Left lung (tissue), 14 donors: ENCODE measurements at places on chromosomes 2 and 18. TPM values are rescaled to one million over a fixed set of nuclear protein-coding genes. Genes with fewer than 3 reads are reported as not detected.

DNA sequence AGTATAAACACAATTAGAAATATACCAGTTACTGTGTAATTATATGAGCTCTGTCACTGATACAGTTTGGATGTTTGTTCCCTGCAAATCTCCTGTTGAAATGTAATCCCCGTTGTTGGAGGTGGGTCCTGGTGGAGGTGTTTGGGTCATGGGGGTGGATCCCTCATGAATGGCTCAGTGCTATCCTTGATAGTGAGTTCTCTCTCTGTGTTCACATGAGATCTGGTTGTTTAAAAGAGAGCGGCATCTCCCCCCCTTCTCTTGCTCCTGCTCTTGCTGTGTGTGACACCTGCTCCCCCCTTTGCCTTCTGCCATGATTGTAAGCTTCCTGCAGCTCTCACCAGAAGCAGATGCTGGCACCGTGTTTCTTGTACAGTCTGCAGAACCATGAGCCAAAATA is 24.1 kb downstream of the MTX2 start:
- no peak overlapping the region for H3K4me3 ChIP-seq
- no peaks in the 10 kb centered on the region for H3K27me3 ChIP-seq
- H3K36me3 ChIP-seq, result no peaks in the 10 kb centered on the region
- DNase-seq, result no peak

DNA sequence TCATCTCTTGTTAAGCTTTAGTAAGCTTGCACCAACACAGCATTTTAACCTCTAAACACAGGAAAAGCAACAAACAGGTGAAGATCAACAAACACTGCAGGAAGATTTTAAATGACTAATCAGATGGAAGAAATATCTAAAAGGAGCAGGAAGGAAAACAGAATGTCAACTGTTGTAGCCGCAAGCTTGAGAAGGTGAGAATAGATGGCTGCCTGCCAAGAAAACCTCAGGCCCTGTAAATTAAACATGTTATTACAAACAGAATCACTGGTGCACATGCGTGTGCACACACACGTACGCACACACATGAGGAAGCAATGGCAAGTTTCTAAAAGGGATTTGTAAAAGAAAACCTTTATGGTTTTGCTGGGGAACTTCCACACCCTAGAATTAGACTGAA is 257.8 kb upstream of the GALNT5 start:
- no peak overlapping the region for H3K27ac ChIP-seq
- no peaks in the 10 kb centered on the region for H3K36me3 ChIP-seq
- no peaks in the 10 kb centered on the region for H3K27me3 ChIP-seq
- no peaks in the 10 kb centered on the region for H3K4me1 ChIP-seq

DNA sequence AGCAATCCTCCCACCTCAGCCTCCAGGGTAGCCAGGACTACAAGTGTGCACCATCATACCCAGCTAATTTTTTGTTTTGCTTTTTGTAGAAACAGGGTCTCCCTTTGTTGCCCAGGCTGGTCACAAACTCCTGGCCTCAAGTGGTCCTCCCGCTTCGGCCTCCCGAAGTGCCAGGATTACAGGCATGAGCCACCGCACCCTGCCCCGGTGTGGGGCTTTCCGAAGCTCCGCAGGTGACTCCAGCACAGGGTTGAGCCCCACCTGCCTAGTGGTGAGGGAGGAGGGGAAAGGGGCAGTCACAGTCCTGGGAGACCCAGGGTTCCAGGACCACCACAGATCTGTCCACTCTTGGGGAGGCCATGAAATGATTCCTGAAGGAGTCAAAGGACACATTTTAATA is 5.2 kb downstream of the PRLH start:
- no peak overlapping the region for H3K4me3 ChIP-seq
- no peak for DNase-seq
- no peaks in the 10 kb centered on the region for H3K36me3 ChIP-seq
- no peak overlapping the region for H3K27ac ChIP-seq
- H3K4me1 ChIP-seq, result peaks cover 17% of the 10 kb centered on the region

- H3K36me3 ChIP-seq, result no peaks in the 10 kb centered on the region
- H3K27ac ChIP-seq, result no peak overlapping the region
- H3K4me3 ChIP-seq, result no peak overlapping the region
- no peaks in the 10 kb centered on the region for H3K27me3 ChIP-seq
- no peak for DNase-seq
Measured at GRCh38 chr2:182504903-182505302, 78.1 kb upstream of the PDE1A start.

DNA sequence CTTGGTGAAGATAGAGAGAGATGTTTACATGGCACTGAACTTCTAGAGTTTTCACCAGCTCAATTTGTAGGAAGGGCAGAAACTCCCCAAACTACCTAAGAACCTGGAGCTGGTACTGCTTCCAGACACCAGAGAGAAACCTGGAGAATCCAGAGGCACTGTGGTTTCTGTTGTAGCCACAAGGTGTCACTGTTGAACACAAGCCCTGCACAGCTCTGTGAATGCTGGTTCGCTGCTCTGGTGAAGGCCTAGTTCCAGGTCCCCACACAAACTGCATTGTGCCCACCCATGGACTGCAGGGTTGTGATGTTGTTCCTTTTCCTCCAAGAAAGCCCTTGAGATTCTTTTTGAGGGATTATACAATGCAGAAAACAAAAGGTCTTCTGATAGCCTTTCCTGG is 150.5 kb upstream of the HS6ST1 start:
- H3K4me1 ChIP-seq, result no peaks in the 10 kb centered on the region
- no peak for DNase-seq
- H3K4me3 ChIP-seq, result no peak overlapping the region
- H3K27me3 ChIP-seq, result no peaks in the 10 kb centered on the region
- no peaks in the 10 kb centered on the region for H3K36me3 ChIP-seq

DNA sequence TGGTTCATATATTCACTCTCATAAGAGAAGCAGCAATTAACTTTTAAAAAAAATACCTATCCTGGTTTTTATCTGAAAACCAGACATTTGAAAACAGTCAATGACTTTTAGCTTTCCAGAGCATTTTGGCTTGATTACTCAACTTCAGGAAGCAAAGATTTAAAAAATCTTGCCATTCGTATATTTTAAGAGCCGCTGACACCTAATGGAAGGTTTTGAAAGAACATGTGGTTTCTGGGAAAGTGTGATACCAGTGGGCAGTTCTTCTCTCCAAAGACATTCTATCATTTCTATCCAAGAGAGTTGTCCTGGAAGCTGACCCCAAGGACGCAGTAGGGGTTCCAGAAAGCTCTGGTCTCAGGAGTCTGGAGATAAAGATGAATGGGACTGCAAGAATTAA is 234.7 kb downstream of the TTC32 start:
- no peak overlapping the region for H3K27ac ChIP-seq
- H3K4me3 ChIP-seq, result no peak overlapping the region
- no peaks in the 10 kb centered on the region for H3K36me3 ChIP-seq
- DNase-seq, result no peak
- H3K4me1 ChIP-seq, result no peaks in the 10 kb centered on the region
- no peaks in the 10 kb centered on the region for H3K27me3 ChIP-seq

GRCh38 chr18:6487968-6488367 is 73.3 kb upstream of the L3MBTL4 start:
- no peaks in the 10 kb centered on the region for H3K36me3 ChIP-seq
- H3K27me3 ChIP-seq, result no peaks in the 10 kb centered on the region
- DNase-seq, result no peak
- H3K4me3 ChIP-seq, result no peak overlapping the region
- no peaks in the 10 kb centered on the region for H3K4me1 ChIP-seq

DNA sequence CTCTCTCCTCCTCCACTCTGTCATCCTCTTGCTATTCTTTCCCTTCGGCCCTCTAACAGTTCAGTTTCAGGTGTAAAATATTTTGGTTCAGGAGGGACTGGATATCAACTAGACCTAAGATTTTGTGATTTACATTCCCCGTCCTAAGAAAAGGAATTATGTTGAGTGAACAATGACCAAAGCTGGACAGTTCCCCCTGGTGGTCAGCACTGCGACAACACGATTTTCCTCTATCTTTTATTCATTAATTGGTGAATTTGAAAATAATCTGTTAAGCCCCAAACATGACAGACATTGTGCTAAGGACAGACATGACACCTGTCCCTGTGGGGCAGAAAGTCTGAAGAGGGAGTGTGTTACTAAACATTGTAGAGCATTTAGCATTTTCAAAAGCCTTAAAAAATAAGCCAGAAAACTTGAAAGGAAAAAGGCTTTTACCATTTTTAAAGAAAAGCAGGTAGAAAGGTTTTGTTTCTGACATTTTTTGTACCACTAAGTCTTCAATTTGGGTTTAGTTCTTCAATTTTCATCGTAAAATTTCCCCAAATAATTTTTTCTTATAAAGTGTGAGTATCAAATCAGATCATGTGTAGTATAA is 28.4 kb upstream of the GTF2A1L start:
- no peaks in the 10 kb centered on the region for H3K36me3 ChIP-seq
- no peak overlapping the region for H3K4me3 ChIP-seq
- DNase-seq, result no peak
- no peaks in the 10 kb centered on the region for H3K4me1 ChIP-seq
- no peaks in the 10 kb centered on the region for H3K27me3 ChIP-seq

DNA sequence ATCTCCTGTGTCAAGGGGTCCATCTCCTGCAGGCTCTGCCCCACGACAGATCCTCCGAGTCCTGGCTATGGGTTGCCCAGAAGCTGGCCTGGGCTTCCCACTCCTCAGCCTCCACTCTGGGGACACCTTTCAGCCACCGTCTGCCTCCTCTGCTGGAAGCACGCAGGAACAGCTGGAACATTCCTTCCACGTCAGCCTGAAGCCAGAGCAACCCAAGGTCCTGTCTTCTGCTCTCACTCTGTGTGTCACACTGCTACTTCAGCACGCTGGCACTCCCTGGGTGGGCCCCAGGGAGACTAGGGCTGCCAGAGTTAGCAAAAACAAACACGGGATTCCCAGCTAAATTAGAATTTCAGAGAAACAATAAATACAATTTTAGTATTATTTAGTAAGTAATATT is 148.8 kb downstream of the HRH4 start:
- no peaks in the 10 kb centered on the region for H3K36me3 ChIP-seq
- H3K4me1 ChIP-seq, result no peaks in the 10 kb centered on the region
- no peak overlapping the region for H3K27ac ChIP-seq
- H3K4me3 ChIP-seq, result no peak overlapping the region

GRCh38 chr2:29239209-29239960 is 124.2 kb downstream of the CLIP4 start:
- H3K36me3 ChIP-seq, result no peaks in the 10 kb centered on the region
- H3K4me1 ChIP-seq, result no peaks in the 10 kb centered on the region
- no peak overlapping the region for H3K27ac ChIP-seq
- H3K27me3 ChIP-seq, result no peaks in the 10 kb centered on the region
- H3K4me3 ChIP-seq, result no peak overlapping the region

DNA sequence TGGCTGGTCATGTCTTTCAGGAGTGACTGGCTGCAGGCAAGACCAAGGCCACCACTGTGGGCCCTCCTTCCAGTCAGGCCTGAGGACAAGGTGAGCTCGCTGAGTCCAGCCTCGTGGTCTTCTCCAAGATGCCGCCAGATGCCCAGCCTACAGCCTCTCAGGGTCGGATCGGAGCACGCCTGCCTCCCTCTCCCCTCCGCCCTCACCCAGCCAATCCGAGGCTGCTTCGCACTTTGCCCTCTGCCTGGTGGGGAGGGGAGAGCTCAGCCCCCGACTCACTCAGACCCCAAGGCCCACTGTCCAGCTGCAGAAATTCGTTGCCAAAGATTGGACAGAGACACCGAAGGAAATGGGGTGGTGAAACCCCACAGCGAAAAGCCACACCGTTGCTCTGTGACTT is 33.1 kb downstream of the ATOH8 start:
- DNase-seq, result peak; percentile 29
- H3K27me3 ChIP-seq, result no peaks in the 10 kb centered on the region
- no peaks in the 10 kb centered on the region for H3K36me3 ChIP-seq
- H3K4me1 ChIP-seq, result peaks cover 10% of the 10 kb centered on the region
- H3K4me3 ChIP-seq, result no peak overlapping the region
- no peak overlapping the region for H3K27ac ChIP-seq

DNA sequence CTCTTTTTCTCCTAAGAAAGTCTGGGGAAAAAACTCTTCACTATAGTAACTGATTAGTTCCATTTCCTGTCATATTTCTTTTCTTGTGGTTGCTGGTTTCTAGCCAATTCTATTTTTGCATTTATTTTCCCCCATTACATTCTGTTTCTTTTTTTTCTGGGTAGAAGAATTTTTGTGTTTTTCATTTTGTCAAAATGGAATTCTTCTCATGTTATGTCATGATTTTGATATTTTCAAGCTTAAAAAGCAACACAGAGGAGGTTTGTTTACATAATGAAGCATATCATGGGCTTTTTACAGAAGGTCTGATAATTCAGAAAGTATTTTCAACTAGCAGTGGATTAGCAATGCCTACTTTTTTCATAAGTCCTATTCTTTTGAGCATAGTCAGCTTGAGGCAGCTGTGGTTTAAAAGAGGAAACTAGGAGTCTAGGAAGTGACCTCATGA is 102.0 kb downstream of the MAP2 start:
- H3K36me3 ChIP-seq, result no peaks in the 10 kb centered on the region
- peak; percentile 31 for DNase-seq
- peak overlapping the region; percentile 76 for H3K27ac ChIP-seq
- H3K4me1 ChIP-seq, result peaks cover 5% of the 10 kb centered on the region

GRCh38 chr2:23621616-23622015 is 236.6 kb downstream of the KLHL29 start:
- no peaks in the 10 kb centered on the region for H3K36me3 ChIP-seq
- peaks cover 4% of the 10 kb centered on the region for H3K4me1 ChIP-seq
- H3K27me3 ChIP-seq, result no peaks in the 10 kb centered on the region

DNA sequence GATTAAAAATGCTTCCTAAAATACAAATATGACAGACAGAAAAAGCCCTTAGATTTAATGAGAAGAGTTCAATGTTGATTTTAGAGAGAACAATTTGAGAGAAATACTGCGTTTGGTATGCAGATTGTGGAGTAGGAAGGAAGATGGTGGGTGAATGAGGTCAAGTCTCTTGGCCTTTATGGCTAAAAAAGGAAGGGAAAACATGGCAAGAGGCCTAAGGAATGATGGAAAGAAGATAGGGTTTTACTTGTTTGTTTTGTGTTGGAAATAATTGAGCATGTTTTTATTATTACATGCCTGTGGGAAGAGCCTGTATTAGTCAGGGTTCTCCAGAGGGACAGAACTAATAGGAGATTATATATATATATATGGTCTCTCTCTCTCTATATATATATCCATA is 318.1 kb downstream of the TRIB2 start:
- no peaks in the 10 kb centered on the region for H3K27me3 ChIP-seq
- H3K36me3 ChIP-seq, result no peaks in the 10 kb centered on the region
- no peak overlapping the region for H3K4me3 ChIP-seq
- no peaks in the 10 kb centered on the region for H3K4me1 ChIP-seq
- DNase-seq, result no peak

DNA sequence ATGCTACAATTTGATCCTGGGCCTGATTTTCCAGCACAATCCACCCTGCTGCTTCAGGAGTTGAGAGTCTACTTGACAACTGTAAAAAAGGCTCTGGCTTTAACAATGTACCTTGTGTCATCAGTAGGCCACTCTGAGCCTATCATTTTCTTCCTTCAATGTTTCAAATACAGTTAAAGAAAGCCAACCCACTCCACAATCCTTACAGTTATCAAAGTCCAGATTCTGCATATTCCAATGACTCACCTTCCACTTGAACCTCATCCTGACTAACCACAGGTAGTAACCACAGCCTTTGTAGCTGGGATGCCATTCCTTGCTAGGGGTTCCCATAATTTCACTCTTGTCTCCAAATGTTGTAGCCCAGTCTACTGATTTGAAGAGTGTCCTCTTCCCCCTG is 35.5 kb upstream of the AQP4 start:
- DNase-seq, result no peak
- peaks cover 4% of the 10 kb centered on the region for H3K4me1 ChIP-seq
- H3K27me3 ChIP-seq, result no peaks in the 10 kb centered on the region
- no peak overlapping the region for H3K4me3 ChIP-seq

Gene REG3A
- not detected for total RNA-seq

Gene KCNF1
- total RNA-seq, result not detected

Gene SAG
- total RNA-seq, result not detected

Gene SLC19A3
- total RNA-seq, result 6.2 TPM

Gene REG1A
- total RNA-seq, result not detected

Gene FKBP7
- 12.9 TPM for total RNA-seq

Gene FAHD2A
- 23.6 TPM for total RNA-seq
